ENCODE measurements at places on chromosomes 2 and 18. TPM values are rescaled to one million over a fixed set of nuclear protein-coding genes. Genes with fewer than 3 reads are reported as not detected.

The ANKRD23 gene
- total RNA-seq: 96.8 TPM

GRCh38 chr2:38959938-38960608 lies 70.4 kb downstream of the ARHGEF33 start:
- DNase-seq: peak; percentile 94

GRCh38 chr2:177914247-177914646 lies 158.3 kb downstream of the PDE11A start:
- no peak for DNase-seq

- no peak for DNase-seq
Observed at GRCh38 chr2:95328358-95329125, 31.4 kb downstream of the KCNIP3 start.

- DNase-seq: no peak
Observed at GRCh38 chr2:28869494-28870145, 489 bp downstream of the TRMT61B start.

The GKN1 gene
- total RNA-seq: not detected

GRCh38 chr2:66575625-66576310 lies 140.8 kb downstream of the MEIS1 start:
- DNase-seq: peak; percentile 73

The SCYGR7 gene
- total RNA-seq: not detected

All from tongue (tissue), 3 donors.